Hematopoietic multipotent progenitor cell treated with erythropoietin and hydrocortisone succinate and interleukin-3 and kit ligand, for 17 days (in vitro differentiated cells): ENCODE measurements at places on chromosomes 2 and 18.

DNA sequence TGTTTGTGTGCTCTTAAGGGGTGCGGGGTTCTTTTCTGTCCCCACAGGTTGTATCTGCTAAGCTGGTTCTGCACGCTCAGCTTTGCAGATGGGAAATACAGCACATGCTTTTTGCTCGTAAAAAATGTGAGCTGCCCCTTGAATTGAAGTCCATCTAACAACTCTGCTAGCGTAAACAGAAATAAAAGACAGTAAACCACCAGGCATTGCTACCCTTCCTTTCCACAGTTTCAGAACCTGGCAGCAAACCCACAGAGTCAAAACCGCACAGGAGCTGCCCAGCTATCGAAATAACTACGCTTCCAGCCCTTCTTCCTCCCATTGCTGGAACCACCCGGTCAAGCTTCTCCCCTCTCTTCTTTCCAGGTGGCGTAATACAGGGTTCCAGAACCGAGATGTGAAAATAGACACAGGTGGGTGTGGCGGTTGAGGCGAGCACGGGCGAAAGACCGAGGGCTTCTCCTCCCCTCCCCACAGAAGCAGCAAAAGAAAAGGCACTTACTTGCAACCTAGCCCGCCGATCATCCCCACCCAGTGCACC is 479 bp downstream of the SCN9A start:
- no peak for DNase-seq

- DNase-seq: no peak
Observed at GRCh38 chr2:240247241-240247867, 106.9 kb upstream of the OTOS start.

GRCh38 chr2:159213296-159213695 is 73.2 kb downstream of the WDSUB1 start:
- no peak for DNase-seq

GRCh38 chr18:32301976-32302743 is 112.3 kb downstream of the MEP1B start:
- no peak for DNase-seq

GRCh38 chr18:32909798-32910561 is 137.2 kb upstream of the KLHL14 start:
- no peak for DNase-seq

DNA sequence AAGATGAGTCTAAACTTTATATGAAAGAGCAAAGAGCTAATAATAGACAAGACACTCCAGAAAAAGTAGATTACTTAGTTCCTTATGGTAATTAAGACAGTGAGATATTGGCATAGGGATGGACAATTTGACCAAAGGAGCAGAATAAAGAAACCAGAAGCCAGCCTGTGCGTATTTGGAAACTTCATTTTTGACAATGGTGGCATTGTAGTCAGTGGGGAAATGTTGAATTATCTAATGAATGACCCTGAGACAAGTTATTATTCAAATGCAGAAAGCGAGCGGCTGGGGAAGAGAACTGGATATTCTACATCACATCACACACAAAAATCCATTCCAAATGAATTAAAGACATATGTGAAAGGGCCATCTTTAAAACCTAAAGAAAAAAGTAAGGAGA is 144.3 kb downstream of the DTNB start:
- no peak for DNase-seq

GRCh38 chr2:237221443-237221842 is 135.8 kb downstream of the COPS8 start:
- DNase-seq: no peak

GRCh38 chr2:131801210-131801744 is 273.6 kb downstream of the CCDC74A start:
- no peak for DNase-seq

DNA sequence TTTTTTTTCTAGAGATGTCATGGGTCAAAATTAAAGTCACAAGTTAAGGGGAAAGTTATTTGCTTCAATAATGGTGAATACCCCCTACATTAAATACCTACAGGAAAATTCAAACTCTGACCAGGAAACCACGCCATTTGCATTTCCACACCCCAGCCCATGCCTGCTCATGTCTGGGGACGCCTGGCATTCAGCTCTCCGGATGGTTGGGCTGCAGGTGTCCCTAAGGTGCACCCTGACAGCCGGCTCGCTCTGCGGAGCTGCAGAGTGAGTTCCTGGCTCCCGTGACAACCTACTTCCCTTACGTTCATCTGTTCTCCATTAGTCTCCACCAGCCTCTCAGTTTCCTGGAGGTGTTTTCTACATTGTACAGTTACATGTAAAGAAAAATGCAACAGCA is 122.7 kb upstream of the RIOK3 start:
- DNase-seq: no peak

- DNase-seq: no peak
Observed at GRCh38 chr2:34004936-34005335, 405.8 kb upstream of the FAM98A start.

DNA sequence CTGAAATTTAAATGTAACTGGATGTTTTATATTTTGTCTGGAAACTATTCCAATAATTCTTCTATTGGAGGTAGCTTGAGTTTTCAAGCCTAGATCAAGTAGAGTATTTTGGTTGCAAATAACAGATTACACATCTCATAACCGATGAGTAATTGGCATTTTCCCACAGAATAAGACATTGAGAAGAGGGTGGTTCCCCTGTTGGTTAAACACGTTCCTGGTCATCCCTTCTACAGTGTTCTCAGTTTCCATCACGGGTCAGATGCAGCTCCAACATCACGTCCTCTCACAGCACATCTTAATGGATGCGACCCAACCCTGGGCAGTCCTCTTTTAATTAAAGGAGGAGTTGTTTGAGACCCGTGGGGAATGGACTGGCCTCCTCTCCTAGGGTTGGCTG is 149.0 kb upstream of the ZNF516 start:
- no peak for DNase-seq

DNA sequence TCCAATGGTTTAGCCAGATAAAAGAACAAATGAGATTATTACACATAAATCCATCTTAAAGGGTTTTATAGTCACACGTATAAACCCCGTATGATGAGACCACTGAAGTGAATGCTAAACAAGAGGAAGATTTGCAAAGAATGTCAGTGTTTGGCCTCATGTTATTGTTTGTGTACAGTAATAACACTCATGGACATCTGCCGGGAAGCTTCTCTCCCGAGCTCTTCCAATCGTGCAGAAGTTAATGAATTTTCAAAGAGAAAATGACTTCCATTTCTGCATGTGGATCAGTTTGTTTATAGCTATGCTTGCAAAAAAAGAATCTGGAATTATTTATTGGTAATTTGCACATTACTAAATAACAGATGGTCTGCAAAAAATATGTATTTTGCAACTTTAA is 88.5 kb upstream of the APCDD1 start:
- DNase-seq: no peak

- DNase-seq: no peak
Observed at GRCh38 chr2:162342321-162342720, 1.6 kb upstream of the GCA start.

DNA sequence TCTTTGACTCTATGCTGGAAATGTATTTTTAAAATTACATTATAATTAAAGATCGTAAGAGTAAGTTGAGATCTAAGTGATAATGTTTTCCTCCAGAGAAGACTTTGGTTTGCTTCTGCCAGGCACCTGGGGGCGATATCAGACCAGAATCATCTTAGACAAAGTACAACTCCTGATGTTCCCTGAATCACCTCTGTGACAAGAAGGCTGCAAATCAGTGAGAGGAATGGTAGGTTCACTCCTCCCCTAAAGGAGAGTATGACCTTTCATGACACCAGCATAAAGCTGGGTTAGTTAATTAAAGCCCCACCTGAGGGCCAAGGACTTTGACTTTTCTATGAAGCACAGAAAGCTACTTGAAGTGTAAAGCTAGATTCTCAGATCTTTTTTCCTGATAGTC is 114.4 kb upstream of the DTNA start:
- no peak for DNase-seq

DNA sequence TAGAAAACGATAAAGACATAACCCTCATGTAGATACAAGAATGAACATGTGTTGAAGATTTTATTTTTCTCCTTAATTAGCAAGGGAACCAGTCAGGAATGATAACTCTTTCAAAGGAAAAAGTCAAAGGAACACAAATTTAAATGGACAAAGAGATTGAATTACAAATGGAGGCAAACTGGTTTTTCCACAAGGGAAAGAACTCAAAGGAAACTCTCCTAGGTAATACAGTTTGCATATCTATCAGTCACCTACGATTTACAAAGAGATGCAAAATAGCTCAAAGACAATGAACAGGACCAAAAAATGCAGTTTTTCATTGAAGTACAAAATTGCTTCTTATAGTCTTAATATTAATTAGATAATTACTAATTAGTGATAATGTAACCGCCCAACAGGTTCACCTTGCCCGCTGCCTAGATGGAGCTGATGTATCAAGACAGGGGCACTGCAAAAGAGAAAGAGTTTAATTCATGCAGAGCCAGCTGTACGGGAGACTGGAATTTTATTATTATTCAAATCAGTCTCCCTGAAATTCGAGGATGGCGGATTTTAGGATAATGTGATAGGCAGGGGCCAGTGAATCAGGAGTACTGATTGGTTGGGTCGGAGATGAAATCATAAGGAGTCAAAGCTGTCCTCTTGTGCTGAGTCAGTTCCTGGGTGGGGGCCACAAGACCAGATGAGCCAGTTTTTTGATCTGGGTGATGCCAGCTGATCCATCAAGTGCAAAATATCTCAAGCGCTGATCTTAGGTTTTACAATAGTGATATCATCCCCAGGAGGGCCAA is 151.0 kb downstream of the TMEM17 start:
- DNase-seq: no peak

DNA sequence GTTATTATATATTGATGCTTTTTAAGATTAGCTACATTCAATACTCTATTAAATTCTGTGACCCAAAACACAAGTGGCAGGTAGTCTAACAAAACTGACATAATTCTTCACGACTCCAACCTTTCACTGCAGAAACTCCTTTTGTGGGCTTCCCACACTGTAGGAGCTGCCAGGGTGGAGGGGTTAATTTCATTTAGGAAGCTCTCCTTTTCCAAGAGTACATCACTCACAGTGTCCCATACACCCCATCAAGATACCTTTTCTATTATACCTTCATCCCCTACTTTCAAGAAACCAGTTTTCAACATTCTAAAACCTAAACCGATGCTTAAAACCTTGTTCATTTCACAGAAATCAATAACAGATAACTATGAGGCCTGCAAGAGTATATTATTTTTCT is 825 bp downstream of the THUMPD2 start:
- DNase-seq: peak; percentile 25

GRCh38 chr2:50614056-50614455 is 417.9 kb downstream of the NRXN1 start:
- DNase-seq: no peak

GRCh38 chr2:70921839-70922234 is 13.9 kb upstream of the ATP6V1B1 start:
- DNase-seq: no peak

DNA sequence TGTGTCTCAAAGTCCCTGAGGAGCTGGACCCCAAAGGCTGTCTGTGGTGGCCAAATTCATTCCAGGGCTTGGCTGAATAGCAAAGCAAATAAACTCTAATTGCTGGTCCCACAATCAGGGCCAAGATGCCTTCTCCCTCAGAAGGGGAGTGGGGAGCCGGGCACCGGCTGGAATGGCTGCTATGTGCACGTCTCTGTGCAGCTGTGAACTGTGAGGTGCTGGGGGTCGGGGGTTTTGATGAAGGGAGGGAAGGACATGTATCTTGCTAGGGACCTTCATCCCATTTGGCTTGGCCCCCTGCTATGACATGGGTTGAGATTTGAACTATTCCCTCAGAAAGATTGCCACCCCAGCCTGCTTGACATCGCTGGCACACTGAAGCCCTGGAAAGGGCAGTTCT is 60.4 kb downstream of the CIB4 start:
- no peak for DNase-seq

- DNase-seq: no peak
Observed at GRCh38 chr18:67241299-67241698, 275.2 kb downstream of the DSEL start.

DNA sequence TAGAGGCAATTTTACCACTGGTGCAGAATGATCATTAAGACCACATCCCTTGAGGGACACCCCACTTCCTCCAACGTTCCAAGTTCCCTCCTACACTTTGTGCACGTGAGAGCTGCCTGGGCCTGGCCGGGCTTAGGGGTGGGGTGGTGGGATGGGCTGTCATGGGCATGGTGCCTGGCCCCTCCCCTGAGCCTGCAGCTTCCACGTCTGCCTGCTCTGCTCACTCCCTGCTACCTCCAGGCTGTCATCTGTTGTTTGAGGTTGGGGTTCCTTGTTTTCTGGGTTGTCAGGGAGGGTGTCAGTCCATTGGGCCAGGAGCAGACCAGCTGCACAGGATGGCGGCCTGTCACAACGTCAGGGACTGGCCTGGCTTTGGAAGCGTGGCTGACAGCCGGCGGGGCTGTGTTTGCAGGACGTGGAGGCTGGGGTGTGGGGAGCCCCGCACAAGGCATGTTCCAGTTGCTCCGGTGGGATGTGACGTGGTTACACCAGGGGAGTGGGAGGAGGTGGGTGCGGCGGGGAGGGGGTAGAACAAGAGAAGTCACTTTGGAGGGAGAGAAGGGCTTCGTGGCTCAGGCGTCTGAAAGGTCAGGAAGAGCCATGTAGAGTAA is 72.3 kb downstream of the RTP5 start:
- DNase-seq: no peak
